ENCODE measurements at places on chromosomes 7 and 10.

DNA sequence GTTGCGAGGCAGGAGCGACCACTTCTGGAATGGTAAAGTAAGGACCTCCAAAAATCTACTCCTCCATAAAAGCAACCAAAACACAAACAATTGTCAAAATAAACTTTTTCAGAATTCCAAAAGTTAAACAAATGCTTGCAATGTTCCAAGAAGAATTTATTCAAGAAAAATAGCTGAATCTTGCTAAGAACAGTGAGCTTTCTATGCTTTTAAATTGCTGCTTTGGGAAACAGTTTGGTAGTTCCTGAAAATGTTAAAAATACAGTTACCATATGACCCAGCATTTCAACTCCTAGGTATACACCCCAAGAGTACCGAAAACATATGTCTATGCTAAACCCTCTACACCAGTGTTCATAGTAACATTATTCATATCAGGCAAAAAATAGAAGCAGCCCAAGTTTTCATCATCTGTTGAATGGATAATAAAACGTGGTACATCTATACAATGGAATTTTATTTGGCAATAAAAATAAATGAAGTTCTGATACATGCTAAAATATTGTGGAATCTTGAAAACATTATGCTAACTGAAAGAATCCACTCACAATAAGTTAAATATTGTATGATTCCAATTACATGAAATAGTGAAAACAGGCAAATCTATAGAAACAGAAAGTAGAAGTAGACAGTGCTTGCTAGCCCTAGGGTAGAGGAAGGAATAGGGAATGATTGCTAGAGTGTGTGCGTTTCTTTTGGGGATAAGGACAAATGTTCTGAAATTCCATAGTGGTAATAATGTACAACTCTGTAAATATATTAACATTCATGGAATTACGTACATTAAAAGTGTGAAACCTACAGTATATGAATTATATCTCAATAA lies 57.0 kb downstream of the LRRN3 start:
- no peak for DNase-seq

- DNase-seq: no peak
Observed at GRCh38 chr10:22174442-22174841, 43.4 kb downstream of the EBLN1 start.

DNA sequence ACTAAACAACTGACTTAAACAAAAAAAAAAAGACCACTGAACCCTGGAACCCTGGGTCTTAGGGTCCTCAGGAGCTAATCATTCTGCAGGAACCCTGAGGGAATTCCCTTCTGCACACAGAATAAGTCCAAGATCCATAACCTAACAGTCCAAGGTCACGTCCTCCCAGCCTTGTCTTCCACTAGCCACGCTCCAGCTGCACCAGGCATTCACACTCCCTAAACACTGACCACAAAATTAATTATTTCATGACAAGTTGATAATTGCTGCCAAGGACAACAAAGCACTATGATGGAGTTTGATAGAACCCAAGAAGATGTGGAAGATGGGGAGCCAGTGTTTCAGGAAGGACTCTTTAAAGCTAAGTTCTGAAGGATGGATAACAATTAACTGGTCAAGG lies 130.6 kb downstream of the SH3PXD2A start:
- DNase-seq: no peak

GRCh38 chr10:88270871-88271713 lies 312.0 kb downstream of the RNLS start:
- no peak for DNase-seq

- no peak for DNase-seq
Observed at GRCh38 chr7:2261611-2262010, 19.6 kb downstream of the NUDT1 start.

GRCh38 chr10:34666008-34666704 lies 148.9 kb downstream of the PARD3 start:
- no peak for DNase-seq

DNA sequence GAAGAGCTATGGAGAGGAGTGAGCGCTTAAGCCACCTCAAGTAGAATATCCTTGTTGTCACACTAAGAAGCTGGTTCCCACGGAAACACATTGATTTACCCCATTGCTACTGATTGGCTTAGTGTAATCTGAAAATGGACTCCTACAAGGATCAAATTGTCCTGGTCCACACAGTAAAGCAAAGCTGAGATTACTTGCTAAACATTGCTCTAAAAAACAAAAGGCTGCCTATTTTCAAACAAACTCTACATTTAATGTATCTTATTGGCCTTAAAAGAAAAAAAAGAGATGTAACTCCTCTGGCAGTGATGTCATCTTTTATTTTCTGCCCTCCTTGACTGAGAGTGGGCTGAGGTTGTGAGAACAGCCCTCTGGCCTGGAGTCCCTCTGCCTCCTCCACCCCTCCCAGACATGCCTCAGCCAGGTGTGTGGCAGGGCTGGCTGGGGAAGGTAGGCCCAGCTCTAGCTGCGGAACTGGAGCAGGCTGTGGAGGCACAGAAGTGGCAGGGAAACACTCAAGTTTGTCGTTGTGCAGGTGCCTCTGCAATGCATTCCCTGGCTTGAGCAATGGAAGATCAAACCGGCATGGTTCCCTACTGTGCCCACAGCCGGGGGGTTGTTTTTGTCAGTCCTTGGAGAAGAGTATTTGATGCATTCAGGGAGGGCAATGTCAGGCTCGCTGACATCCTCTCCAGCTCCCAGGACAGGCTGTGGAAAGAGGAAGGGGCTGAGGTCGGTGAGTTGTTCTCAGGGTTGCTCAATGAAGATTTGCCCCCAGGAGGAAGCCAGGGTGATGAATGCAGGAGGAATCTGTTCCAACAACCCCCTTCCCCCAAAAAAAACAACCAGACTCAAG lies 9.1 kb downstream of the KLF6 start:
- DNase-seq: no peak

GRCh38 chr10:86086418-86086817 lies 280.2 kb downstream of the GRID1 start:
- DNase-seq: peak; percentile 7

- DNase-seq: no peak
Observed at GRCh38 chr10:102604439-102604841, 39.8 kb upstream of the TRIM8 start.

- no peak for DNase-seq
Observed at GRCh38 chr10:36634916-36635315, 490.5 kb upstream of the ANKRD30A start.

- no peak for DNase-seq
Observed at GRCh38 chr10:6145166-6145987, 56.5 kb downstream of the RBM17 start.

Data from mesothelial cell of epicardium (in vitro differentiated cells).